Right atrium auricular region (tissue), 2 donors: ENCODE measurements at places on chromosomes 5 and 9. TPM values are rescaled to one million over a fixed set of nuclear protein-coding genes. Genes with fewer than 3 reads are reported as not detected.

FOXD1 gene
- total RNA-seq = not detected

- no peaks in the 10 kb centered on the region for H3K4me1 ChIP-seq
- no peak overlapping the region for H3K27ac ChIP-seq
Measured at GRCh38 chr5:169805937-169806700, 169.0 kb downstream of the DOCK2 start.

DNA sequence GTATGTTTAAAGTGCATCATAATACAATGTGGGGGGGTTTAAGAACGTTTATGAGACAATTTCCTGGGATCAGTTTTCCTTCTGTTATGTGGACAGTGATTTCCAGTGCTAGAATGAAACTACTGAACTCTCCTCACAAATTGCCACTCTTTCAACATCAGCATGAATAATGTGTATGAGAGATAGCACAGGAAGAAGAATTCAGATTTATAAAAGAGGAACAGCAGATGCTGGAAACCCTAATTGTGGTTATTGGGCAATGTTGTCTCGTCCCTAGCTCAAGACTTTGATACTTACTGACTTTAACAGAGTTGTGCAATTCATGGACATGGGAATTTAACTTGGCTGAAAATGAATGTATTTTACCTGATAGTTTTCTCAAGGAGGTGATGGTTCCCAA is 410.8 kb upstream of the MEF2C start:
- no peak overlapping the region for H3K4me3 ChIP-seq
- H3K4me1 ChIP-seq = no peaks in the 10 kb centered on the region
- no peaks in the 10 kb centered on the region for H3K36me3 ChIP-seq

DNA sequence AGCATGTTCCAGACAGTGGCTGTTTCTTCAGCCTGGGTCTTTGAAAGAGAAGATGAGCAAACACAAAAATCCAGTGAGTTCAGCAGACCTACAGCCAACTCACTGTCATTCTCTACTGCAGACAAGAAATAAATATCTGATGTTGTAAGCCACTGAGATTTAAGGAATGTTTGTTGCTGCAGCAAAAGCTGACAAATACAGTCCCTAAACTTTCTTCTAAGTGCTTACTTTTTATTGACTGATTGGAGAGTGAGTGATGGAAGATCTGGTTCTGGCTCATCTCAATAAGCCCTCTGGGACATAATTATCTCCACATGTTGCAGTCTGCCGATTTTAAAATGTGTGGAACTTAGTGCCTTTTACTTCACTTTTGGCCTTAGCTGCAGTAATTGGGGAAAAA is 69.9 kb upstream of the LMNB1 start:
- no peak overlapping the region for H3K4me3 ChIP-seq
- H3K4me1 ChIP-seq = no peaks in the 10 kb centered on the region
- no peaks in the 10 kb centered on the region for H3K36me3 ChIP-seq
- no peak overlapping the region for H3K27ac ChIP-seq
- DNase-seq = no peak
